ENCODE measurements at places on chromosomes 3 and 15.

DNA sequence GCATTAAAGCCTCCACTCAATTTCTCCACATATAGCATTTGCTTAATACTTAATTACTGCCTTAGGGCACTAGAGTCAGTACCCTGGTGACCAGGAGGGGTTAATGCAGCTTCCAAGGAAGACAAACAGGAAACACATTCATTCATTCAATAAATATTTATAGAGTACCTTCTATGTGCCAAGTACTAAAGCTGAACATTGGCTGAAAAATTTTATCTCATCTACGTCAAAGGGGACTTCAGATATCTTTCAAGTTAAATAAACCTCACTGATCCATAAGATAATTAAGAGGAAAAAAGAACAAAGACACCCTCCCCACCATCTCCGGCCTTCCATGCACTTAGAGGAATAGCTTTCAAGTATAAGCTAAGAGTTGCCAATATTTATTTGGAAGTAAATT, 156.9 kb upstream of the PRICKLE2 start:
- DNase-seq = no peak

- DNase-seq = no peak
These were observed 4.6 kb downstream of the PPM1M start for GRCh38 chr3:52250122-52250521.

- no peak for DNase-seq
These were observed 232.8 kb upstream of the MRPL3 start for GRCh38 chr3:131735544-131735943.

DNA sequence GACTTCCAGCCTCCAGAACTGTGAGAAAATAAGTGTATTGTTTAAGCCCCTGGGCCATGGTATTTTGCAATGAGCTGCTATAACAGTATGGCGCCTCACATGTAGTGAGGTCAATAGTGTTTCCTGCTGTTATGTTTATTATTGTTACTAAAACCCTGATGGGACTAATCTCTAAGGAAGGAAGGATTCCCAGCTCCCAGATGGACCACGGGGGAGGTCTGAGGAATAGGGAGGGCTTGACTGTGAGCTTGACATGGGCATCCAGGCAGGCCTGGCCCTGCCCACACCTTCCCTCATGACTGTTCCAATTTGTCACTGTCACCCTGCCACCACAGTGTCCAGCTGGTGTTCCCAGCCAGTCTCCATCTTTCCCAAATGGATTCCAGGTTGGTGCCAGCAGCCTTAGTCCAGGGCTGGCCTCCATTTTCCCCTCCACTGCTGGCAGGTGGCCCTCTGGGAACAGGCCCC, 14.5 kb upstream of the SLC41A3 start:
- DNase-seq = no peak

- no peak for DNase-seq
These were observed 38.6 kb downstream of the RFTN1 start for GRCh38 chr3:16474920-16475319.

GRCh38 chr15:68672781-68673205, 94.0 kb downstream of the CORO2B start:
- DNase-seq = no peak

DNA sequence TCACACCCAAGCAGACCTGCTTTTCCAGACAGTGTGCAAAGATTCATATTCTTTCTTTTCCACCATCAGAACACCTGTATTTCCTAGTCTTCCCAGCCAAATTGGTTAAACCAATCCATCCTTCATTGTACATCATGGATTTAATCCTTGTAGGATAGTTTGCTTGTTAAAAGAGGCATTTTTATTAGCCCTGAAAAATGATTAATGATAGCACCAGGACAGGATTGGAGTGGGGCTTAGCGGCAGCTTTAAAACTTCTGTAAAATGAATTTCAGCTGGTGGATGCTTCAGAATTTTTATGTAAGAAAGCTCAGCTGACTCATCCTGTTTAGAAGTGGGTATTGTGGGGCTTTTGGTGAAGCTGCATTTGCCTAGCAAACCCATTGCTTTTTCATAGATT, 36.1 kb upstream of the ARHGEF26 start:
- no peak for DNase-seq

GRCh38 chr3:51947215-51947900, 5.2 kb downstream of the PARP3 start:
- no peak for DNase-seq

- DNase-seq = no peak
These were observed 78.1 kb upstream of the RNF7 start for GRCh38 chr3:141659821-141660613.

DNA sequence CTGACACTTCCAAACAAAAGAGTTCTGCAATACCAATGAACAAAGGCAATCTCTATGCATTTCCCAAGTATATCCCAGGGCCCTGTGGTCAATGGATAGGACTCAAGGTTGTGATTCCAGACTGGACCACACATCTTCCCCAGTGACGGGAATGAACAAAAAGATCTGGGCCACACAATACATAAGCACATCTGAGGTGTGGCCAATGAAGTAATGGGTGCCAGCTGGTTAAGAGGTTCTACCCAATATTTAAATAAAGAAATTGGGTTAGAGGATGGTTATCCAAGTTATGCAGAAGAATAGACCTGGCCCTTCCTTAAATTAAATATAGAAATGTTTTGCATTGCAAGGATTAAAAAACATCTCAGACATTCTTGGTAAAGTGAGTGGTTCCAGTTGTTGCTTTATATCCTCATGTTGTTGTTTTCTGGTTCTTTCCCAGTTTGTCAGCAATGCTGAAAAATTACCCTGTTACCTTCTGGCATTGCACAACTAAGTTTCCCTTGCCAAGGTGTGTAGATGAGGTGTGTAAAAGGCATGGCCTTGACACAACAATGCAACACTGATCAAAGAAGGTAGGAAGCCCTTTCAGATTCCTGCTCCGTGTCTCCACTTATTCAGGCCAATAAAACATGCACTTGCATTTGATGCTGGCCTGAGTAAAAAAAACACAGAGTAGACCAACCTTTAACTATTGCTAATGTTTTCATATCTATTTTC, 86.5 kb downstream of the PRICKLE2 start:
- no peak for DNase-seq

- DNase-seq = no peak
These were observed 28.4 kb downstream of the ZNF860 start for GRCh38 chr3:32009957-32010356.

DNA sequence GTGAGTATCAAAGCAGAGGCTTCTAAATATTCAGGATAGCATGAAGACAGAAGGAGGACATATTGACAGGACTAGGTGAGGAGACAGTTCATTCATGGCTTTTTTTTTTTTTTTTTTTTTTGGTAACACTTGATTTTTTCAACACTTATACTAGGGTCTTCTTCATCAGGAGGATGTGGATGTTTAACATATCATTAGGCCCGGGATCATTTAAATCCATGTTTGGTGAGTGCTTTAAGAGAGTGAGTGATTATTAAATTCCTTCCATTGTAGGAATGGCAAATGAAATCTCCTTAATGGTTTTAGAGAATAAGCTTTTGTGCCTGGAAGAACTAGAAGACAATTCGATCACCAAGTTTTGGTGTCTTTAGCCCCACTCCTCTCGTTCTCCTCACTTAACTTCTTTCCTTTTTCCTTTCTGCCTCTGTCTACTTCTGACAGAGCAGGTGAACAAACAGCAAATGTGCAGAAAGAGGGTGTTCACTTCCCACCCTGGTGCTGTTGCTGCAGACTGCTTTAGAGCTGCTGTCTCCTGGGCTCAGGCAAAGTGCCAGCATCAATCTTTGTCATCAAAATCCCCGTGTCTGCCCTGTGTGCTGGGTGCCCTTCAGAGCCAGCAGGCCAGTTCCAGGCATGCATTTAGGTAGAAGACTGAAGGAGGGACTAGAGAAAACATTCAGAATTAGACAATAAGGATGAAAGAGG, 35.6 kb upstream of the RAB11A start:
- DNase-seq = no peak

GRCh38 chr3:3433711-3434110, 254.2 kb upstream of the CRBN start:
- no peak for DNase-seq

GRCh38 chr15:61038910-61039309, 190.2 kb downstream of the RORA start:
- no peak for DNase-seq

GRCh38 chr3:71369701-71370391, 213.7 kb downstream of the FOXP1 start:
- no peak for DNase-seq

GRCh38 chr3:117104792-117105191, 395.2 kb downstream of the TUSC7 start:
- no peak for DNase-seq

GRCh38 chr3:171770689-171771620, 39.3 kb downstream of the PLD1 start:
- no peak for DNase-seq

- no peak for DNase-seq
These were observed 62.0 kb downstream of the AP4E1 start for GRCh38 chr15:50970524-50970923.

DNA sequence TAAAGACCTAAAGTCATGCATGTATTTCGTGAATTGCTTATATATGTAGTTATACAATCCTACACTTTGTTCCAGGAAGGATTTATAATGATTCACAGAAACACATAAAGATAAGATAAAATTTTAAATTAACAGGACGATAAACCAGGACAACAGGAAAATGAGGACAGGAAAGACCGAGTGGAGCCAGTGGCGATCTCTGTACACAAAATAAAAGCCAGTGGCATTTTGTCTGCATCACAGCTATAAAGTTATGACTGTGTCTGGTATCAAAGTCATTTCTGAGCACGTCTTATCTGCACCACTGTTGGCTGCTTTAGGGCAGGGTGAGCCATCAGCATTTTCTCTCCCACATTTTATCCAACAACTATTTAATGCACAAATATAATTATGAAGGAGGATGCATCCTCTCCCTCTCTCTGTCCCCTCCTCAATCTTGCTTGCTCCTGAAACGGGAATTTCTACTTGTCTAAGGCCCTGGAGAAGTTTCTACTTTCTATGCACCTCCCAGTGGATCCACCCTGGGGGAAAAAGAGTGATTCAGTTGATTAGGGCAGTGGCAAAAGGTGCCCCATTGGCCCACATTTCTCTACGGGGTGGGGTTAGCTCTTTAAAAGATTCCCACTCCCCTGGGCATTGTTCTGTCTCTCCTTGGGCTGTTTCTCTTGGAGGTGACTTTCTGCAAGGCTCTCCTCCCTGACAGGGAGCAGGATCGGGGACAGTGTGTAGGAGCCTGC, 159.4 kb upstream of the UBE2E1 start:
- no peak for DNase-seq

DNA sequence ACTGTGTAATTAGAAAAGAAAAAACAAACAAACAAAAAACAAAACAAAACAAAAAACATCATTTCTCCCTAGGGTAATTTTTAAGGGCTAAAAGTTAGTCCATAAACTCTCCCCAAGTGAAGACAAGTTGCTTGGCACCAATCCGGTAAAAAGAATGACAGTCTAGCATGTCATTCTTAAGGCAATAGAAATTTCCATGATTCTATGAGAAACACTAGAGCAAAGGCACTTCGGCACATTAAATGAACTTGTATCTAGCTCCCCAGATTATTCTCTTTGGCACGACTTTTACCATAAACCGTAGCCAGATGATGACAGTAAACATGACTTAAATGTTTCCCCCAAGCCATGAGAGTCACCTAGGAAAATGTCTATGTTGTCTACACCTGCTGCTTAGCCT, 10.1 kb downstream of the COL8A1 start:
- DNase-seq = no peak

DNA sequence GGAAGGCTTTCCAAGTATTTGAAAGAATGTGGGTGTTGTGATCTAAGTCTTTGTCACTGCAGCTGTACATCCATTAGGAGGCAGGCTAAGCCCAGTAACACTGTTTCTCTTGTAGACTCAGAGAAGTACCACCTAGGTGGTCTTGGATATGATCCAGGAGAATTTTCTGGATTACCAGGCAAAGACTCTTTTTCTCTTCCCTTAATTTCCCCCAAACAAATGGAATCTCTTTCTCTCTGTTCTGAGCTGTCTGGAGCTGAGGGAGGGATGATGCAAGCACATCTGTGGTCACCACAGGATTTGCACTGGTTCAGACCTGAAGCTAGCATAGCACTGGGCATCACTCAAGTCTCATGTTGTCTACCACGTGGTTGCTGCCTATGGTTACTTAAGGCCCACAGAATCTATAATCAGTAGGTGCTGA, 227.6 kb downstream of the NECTIN3 start:
- no peak for DNase-seq

DNA sequence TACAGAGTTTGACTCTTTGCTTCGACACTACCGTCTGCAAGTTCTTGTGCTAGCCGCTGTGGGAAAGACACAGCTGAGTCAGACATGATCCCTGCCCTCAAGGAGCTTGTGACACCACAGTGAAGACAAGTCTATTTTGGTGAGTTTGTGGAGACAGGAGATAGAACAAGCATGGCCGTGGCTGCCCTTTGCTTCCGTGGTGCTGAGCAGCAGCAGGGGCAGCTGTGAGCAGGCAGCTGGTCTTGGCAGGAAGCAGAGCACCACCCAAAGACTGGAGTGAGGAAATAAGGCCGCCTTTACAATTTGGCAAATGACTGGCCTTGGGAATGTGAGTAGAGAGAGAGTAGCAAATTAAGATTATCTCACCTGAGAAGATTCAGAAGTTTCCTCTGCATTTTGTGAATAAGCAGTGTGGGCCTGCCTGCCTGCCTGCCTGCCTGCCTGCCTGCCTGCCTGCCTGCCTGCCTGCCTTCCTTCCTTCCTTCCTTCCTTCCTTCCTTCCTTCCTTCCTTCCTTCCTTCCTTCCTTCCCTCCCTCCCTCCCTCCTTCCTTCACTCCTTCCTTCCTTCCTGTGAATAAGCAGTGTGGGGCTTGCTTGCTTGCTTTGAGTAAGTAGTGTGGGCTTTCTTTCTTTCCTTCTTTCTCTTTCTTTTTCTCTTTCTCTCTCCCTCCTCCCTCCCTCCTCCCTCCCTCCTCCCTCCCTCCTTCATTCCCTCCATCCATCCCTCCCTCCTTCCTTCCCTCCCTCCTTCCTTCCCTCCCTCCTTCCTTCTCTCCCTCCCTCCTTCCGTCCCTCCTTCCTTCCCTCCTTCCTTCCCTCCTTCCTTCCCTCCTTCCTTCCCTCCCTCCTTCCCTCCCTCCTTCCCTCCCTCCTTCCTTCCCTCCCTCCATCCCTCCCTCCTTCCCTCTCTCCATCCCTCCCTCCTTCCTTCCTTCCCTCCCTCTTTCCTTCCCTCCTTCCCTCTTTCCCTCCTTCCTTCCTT, 1.6 kb upstream of the GCNT3 start:
- DNase-seq = no peak

GRCh38 chr3:187935623-187936156, 190.4 kb upstream of the BCL6 start:
- DNase-seq = peak; percentile 47

GRCh38 chr3:170752571-170753155, 117.3 kb downstream of the RPL22L1 start:
- DNase-seq = no peak

GRCh38 chr3:190586631-190587011, 72.7 kb downstream of the IL1RAP start:
- DNase-seq = peak; percentile 14
